ENCODE measurements at places on chromosomes 16 and 17. TPM values are rescaled to one million over a fixed set of nuclear protein-coding genes. Genes with fewer than 3 reads are reported as not detected.

DNA sequence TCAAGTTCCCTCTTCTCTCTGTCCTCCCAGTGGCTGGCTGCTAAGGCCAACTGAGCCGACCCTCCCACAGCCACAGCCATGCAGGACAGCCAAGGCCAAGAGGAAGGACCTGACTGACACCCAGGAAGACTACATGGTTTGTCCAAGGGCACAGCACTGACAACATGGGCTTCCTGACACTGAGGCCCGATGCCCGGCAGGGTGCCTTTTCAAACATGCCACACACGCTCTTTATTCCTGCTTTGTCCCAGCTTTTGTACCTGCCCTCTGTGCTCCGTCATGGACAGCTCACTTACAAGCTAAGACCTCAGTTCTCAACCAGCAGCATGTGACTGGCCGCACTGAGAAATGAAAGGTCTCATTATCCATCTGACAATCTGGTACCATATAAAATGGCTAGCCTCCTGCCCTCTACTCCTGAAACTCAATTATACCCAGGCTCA, 45.8 kb downstream of the TEX2 start:
- DNase-seq, result no peak

GRCh38 chr17:82043507-82043906, 6.0 kb upstream of the DCXR start:
- no peak for DNase-seq

The NOL3 gene
- 0.37 TPM for total RNA-seq

The CAMKK1 gene
- 2.9 TPM for total RNA-seq

- DNase-seq, result peak; percentile 23
These were observed 46.4 kb downstream of the SLC47A1 start for GRCh38 chr17:19579867-19580565.

DNA sequence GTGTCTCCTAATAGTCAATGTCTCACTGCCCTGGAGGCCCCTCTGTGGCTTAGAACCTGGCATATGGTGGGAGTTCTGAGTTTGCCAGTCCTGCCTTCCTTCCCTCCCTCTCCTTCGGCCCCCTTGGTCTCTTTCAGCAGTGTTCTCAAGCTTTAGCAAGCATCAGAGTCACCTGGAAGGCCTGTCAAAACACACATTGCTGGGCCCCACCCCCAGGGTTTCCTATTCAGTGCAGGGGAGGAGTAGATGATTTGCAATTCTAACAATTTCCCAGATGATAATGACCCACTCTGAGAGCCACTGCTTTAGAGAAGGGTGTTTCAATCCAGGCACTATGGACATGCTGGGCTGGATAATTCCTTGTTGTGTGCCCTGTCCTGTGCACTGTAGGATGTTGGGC, 26.4 kb upstream of the TMEM220 start:
- DNase-seq, result no peak

The KRT31 gene
- total RNA-seq, result not detected

DNA sequence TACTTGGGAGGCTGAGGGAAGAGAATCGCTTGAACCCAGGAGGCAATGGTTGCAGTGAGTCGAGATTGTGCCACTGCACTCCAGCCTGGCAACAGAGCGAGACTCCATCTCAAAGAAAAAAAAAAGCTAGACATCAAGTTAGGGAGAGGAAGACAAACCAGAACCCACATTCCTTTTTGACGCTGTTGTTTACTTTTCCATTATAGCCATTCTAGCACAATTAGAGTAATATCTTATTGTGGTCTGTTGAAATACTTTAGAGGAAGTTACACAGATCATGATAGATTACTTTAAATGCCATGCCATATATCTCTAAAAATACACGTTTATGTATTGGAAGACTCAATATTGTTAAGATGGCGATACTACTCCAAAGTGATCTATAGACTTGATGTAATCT, 16.5 kb upstream of the ABCC1 start:
- DNase-seq, result no peak

The SBK1 gene
- total RNA-seq, result 16.4 TPM

DNA sequence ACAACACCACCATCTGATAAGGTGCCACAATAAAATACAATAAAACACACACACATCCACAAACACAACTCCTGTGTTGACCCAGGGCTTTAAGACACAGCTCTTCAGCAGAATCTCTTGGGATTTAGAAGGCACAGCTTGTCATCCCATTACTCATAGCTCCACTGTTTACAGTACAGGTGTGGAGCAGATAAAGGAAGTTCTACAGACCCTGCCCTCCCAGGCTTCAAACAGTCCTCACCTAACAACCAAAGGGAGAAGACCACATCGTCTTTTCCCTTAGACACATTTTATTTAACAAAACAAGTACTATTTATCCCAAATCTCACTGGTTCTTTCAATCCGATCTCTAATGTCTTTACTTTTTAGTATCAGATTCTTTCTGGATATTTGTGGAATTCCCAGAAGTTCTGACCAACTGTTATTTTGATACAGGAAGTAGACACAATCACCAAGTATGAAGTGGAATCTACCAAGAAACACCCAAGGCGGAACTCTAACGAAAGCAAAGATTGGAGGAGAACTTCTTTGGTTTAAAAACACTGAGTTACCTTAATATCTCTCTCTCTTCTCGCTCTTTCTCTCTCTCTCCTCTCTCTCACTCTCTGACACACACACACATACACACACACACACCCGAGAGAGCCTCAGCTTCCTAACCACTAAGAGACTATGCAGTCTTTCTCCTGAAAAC, 46.1 kb downstream of the CYTH1 start:
- no peak for DNase-seq

DNA sequence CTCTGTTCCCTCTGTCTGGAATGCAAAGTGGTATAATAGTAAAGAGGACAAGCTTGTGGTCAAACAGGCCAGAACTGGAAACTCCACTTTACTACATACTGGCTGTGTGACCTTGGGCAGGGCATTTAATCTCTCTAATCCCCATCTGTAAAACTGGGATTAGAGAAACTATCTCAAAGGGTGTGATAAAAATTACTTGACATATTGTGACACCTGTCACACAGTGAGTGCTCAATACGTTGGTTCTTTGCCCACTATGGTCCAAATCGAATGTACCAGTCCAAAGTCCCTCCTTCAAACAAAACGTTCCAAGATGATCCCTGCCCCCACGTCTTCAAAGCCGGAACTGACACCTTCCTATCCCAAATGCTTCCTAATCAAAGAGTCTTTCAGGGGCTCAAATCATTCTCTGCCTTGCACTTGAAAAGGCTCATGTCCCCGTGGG, 734 bp downstream of the PGAP3 start:
- DNase-seq, result no peak

GRCh38 chr17:31510308-31511194, 119.1 kb downstream of the RAB11FIP4 start:
- no peak for DNase-seq

DNA sequence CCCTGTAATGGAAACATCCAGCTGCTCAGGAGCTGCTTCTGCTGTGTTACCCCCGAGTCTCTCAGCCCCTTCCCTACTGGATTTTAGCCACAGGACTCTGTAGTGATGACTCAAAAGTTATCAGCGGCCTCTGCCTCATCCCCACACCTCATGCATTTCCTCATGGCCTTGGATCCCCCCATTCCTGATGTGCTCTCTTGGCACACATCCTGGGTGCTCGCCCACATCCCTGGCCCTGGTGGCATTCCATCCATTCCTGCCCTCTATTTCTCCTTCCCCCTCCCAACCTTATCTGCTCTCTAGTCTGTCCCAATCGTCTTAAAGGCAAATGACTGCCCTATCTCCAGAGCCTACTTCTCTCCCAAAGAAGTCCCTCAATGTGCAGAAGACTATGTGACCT, 24.6 kb downstream of the MARF1 start:
- DNase-seq, result no peak

GRCh38 chr16:86572041-86572521, 5.5 kb downstream of the FOXC2 start:
- DNase-seq, result no peak

DNA sequence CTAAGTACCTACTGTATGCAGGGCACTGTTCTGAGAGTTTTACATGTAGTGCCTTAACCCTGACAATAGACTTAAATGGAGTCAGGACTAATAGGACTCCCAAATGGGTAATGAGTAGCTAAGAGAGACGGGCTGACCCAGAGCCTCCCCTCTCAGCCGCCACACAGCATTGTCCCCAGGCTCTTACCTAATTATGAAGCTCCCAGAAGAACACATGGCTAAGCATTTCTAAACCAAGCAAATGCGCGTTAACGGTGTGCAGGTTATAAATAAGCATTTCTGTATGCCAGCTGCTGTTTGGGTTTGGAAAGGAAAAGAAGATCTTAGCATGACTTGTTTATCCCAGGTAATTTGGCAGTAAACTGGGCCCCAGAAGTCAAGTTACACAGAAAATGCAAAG, 14.3 kb downstream of the KATNIP start:
- DNase-seq, result no peak

The NKIRAS2 gene
- total RNA-seq, result 23.7 TPM

DNA sequence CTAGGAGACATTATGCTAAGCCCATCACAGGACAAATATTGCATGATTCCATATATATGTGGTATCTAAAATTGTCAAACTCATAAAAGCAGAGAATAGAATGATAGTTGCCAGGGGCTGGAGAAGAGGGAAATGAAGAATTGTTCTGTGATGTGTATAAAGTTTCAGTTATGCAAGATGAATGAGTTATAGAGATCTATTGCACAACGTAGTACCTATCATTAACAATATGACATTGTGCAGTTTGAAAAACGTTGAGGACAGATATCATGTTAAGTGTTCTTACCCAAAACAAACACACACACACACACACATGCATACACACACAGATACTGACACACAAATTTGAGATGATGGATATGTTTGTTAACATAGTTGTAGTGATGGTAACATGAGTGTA, 871.6 kb upstream of the GOT2 start:
- DNase-seq, result no peak

DNA sequence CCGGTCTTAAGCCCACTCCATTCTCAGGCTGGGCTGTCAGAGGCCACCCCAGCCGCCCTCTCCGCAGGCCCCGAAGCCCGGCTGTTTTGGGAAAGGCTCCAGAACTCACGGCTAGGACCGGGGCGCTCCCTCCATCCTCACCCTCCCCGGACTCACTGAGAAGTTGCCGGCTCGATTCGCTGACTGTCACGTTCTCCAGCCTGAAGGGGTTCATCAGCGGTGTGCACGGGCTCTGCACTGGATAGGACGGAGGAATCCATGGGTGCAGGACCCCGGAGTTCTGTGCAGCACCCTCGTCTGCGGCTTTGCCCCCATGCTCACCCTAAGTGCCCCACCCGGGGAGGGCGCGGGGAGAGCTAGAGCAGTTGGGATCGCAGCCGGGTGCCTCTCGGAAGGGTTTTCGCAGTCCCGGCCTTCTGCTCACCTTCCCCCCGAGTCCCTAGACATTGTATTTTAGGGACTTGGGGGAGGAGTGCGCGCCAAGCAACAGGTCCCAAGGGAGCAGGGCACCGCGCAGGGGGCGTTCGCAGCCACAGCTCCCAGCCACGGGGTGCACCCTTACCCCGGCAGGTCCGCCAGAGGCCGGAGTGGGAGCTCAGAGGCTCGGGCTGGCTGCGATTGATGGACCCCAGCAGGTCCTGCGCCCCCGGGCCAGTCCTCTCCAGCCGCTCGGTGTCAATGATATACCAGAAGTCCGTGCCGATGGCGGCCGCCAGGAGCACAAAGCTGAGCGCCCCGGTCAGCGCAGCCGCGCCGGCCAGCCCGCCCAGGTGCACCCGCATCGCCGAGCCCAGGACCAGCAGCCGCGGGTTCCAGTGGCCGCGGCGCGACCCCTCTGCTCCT, 1.0 kb downstream of the TMEM114 start:
- DNase-seq, result peak; percentile 77

DNA sequence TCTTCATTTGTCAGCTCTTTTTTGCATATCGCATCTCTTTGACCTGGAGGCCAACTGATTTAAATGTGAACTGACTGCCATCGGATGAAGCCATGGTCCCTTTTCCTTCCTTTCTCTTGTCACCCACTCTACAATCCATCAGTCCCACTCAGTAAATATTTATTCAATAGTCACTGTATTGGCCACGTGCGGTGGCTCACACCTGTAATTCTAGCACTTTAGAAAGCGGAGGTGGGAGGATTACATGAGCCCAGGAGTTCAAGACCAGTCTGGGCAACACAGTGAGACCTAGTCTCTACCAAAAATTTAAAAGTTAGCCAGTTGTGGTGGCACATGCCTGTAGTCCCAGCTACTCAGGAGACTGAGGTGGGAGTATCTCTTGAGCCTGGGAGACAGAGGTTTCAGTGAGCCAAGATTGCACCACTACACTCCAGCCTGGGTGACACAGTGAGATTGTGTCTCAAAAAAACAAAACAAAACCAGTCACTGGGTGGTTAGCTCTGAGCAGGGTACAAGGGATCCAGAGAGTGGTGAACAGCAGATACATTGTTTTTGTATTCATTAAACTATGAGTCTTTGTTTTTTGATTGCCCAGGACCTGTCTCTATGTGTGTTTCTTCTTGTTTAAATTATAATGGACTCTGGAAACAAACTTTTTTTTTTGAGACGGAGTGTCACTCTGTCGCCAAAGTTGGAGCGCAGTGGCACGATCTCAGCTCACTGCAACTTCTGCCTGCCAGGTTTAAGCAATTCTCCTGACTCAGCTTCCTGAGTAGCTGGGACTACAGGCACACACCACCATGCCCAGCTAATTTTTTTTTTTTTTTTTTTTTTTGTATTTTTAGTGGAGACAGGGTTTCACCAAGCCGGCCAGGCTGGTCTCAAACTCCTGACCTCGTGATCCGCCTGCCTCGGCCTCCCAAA, 6.9 kb downstream of the PHAF1 start:
- DNase-seq, result no peak

The XYLT1 gene
- 8.2 TPM for total RNA-seq

DNA sequence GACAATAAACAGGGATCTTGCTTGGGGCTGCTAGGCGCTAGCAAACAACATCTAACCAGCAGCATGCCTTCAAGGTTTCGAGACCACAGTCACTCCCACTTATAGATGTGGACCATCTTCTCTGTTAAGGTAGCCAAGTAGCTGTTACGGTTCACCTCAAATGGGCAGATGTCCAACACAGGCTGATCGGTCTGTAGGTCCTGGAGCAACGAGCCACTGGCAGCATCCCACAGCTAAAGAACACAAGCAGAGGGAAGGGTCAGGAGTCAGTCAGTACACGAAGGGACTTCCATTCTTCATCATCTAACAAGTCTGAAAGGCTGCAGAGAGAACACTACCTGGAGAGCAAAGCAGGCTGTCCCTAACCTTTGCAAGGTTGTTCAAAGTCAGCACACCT, 16.9 kb upstream of the GLG1 start:
- no peak for DNase-seq

GRCh38 chr16:56363781-56364565, 61.4 kb downstream of the AMFR start:
- DNase-seq, result no peak

- DNase-seq, result no peak
These were observed 3.7 kb downstream of the TIMP2 start for GRCh38 chr17:78921437-78921971.
